ENCODE measurements at places on chromosomes 16 and 17.

- DNase-seq: no peak
Measured at GRCh38 chr17:16515933-16516332, 23.9 kb upstream of the LRRC75A start.

- DNase-seq: no peak
Measured at GRCh38 chr17:57678393-57678792, 66.7 kb downstream of the CCDC182 start.

DNA sequence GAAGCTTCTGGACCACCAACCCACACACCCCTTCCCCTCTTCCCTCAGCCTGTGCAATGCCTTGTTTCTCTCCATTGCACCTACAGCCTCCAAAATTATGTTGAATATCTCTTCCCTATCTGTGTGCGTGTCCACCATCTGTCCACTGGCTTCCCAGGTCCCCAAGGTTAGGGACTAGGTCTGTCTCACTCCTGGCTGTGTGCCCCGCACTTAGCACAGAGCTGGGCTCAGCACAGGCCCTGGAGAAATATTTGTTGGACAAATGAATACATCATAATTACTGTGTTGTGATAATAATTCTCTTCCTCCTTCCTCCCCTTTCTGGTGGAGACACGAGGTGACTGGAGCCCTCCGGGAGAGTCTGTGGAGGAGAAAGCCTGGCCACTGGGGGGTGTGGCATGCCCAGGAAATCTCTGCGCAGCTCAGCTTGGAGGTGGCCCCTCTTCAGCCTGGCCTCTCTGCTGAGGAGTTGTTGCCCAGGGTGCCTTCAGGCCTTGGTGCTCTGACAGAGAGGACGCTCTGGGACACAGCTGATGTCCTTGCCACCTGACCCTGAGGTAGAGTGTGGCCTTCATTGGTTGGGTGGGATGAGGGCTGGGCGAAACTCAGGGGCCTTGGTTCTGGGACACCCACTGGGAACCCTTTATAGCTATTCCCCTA, 3.3 kb upstream of the BRD7 start:
- DNase-seq: peak; percentile 20

DNA sequence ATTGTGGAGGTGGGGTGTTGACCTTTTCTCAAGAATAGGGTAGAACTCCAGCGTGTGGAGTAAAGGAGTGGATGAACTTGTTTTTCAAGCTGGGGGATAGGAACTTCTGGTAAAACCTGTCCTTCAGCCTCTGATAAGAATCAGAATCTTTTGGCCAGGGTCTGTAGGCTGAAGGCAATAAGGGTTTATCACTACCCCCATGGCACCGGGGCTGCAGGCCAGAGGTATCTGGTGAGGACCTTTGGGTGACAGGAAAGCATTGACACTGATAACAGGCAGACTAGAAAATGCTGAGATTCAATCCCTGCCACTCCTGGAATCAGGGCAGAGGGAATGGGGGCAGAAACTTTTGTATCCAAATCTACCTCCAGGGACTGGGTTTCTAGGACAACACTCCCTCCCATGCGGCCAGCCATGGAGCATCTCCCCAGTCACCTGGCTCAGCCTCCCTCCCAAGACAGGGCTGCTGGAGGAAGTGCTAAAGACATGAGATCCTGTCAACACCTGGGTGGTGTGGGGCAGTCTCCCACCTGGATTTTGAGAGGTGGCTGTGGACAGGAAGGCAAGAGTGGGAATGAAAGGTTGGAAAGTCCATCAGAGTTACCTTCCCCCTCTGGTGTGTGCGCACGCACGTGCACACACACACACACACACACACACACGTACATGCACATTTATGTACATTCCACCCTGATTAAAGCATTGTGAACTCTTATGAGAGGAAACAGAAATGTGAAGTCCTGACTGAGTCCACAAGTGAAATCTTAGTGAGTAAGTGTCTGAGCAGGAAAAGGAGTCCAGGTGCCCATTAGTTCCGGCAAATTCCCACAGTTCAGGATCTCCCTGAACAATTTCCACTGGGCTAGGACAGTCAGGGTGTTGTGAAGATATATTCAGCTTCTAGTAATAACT, 53.1 kb upstream of the MARCHF10 start:
- DNase-seq: no peak

GRCh38 chr16:2174396-2175131, 19.0 kb downstream of the TRAF7 start:
- DNase-seq: no peak

GRCh38 chr16:78895681-78896080, 704.9 kb downstream of the MAF start:
- no peak for DNase-seq

- no peak for DNase-seq
Measured at GRCh38 chr17:79332011-79332554, 257.5 kb downstream of the ENGASE start.

- no peak for DNase-seq
Measured at GRCh38 chr17:72387969-72388368, 267.1 kb downstream of the SOX9 start.

- no peak for DNase-seq
Measured at GRCh38 chr16:2015947-2016208, 3.7 kb upstream of the NPW start.

GRCh38 chr17:4949321-4950074, 1.2 kb upstream of the PFN1 start:
- peak; percentile 46 for DNase-seq

DNA sequence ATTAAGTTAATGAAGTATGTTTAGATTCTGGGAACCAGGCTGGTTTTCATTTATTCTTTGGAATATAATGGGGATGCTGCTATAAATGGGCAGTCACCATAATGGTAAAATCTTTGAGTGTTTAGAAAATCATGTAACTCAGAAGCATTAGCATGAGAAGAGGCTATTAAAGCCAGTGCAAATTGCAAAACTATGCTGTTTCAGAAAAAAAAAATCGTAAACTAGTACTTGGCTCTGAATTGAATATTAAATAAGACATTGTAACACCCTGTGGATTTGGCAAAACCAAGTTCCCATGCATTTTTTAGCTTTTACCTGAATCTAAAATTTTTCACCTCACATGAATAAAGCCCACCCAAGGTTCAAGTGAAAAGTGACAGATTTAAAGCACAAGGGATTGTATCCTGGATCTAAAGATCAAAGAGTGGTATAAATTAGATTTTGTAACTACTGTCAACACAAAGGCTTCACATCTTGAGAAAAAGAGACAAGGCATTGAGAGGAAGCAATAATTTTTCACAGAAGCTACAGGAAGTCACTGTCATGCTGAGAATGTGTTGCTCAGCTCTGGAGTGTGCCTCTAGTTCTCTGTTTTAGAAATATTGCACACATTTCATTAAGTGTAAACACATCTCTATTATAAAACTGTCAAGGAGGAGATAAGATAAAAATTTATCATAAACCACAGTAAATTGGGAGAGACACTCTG, 142.2 kb downstream of the ABCA8 start:
- no peak for DNase-seq

- DNase-seq: peak; percentile 13
Measured at GRCh38 chr17:51121620-51122472, 1.2 kb upstream of the SPAG9 start.

DNA sequence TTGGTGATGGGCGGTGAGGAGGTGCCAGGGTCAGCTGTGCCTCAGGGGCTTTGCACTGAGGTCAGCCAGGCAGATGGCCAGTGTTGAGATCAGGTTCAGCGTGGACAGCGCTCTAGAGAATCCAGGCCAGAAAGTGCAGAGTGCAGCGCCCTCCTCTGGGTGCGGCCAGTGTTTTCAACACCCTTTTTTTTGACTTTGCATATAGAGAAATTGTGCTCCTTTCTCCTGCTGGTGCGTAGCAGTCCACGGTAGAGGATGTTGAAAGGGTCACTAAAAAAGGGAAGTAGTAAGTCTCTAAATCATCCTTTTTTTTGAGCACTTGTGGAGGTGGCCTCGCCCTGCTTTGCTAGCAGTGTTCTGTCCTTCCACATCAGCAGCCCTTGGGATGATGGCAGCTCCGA, 53.9 kb downstream of the BANP start:
- no peak for DNase-seq

DNA sequence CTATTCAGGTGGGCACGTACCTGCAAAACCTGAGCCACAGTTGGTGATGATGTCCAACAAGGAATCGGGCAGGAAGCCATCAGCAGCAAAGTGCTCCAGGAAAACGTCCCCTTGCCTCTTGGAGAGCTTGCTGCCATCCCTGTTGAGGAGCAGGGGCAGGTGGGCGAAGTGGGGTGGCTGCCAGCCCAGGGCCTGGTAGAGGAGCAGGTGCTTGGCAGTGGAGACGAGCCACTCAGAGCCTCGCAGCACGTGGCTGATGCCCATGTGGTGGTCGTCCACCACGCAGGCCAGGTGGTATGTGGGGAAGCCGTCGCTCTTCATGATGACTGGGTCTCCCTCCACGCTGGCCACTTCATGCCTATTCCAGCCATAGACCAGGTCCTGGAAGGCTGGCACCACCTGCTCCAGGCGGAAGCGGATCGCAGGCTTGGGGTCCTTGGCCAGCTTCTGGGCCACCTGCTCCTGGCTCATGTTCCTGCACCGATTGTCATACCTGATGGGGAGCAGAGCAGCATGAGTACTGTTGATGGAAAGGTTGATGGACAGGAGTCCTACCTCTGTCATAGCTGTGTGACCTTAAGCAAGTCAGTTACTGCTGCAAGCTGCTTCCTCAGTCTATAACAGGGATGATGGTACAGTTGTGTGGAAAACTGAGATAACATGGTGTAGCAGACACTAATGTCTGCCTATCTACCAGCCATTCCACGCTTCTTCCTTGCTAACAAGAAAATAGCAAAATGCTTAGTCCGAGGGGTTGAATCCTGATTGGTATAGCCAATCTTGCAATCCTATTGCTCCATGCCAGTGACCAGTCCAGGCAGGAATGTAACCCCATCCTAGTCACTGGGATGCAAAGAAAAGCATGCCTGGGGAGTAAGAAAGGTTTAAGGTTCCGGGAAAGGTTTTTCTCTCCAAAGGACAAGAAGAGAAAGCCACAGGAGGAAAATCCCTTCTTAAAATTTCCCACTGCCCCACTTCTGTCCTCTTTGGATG, 22.0 kb downstream of the EARS2 start:
- DNase-seq: no peak

DNA sequence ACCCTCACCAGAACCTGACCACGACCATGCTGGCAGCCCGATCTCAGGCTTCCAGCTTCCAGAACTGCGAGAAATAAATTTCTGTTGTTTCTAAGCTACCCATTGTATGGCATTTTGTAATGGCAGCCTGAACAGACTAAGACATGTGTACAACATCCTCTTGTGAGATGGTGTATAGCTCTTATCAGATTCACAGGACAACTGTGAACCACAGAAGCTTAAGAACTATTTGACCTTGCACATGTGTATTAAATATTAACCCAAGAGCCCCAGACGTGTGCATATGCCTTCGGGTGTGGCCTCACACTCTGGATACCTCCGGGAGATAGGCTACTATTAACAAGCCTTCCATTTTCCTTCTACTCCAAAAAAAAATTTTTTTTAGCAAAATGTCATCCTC, 248.9 kb downstream of the SLC39A11 start:
- DNase-seq: no peak

DNA sequence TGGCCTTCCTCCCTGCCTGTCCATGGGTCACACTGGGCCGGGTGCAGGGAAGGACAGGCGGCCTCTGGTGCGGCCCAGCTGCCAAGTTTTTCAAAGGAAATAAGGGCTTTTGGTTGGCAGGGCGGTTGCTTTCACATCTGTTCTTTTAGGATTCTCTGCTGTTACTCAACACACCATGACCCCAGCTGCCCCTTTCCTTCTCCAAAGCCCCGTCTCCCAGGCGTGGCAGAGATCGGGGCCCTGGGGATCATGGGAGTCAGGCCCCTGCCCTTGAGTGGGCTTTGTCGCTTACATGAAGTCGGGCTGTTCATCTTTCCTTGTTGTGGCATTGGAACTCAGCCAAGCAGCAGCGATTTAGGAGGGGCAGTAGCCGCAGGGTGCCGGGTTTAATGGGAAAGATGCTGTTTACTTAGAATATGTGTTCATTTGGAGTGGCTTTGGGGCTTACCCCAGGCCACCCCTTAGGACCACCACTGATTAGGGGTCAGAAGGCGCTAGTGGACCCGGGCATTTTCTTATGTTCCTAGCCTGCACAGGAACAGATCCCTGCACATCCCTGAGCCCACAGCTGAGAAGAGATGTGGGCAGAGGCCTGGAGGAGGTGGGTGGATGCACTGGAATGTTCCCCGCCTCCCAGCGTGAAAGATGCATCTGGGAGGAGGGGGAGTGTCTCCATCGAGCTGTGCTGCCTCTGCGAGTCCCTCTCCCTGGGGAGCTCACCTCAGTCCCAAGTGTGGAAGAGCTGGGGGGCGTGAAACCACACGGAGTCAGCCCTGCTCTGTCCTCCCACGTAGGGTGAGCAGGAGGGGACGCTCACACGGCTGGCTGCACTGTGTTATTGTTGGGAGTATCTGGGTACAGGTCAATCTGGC, 6.8 kb upstream of the ADCY7 start:
- DNase-seq: no peak

DNA sequence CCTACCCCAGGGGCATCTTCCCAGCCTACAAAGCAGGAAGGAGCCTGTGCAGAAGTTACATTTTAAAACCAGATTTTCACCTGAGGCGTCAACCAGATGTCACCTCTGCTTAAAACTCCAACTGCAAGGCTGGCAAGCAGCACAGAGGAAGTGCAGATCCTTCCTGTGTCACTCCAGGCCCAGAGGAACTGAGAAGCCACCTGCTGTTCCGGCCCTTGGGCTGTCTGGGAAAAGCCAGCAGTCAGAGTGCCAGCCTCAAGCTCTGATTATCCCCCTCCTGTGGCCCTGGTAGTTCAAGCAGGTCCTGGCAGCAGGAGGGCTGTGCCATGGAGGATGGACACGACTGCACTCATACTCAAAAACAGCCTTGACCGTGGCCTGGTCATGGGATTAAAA, 10.2 kb downstream of the POLR2C start:
- no peak for DNase-seq

DNA sequence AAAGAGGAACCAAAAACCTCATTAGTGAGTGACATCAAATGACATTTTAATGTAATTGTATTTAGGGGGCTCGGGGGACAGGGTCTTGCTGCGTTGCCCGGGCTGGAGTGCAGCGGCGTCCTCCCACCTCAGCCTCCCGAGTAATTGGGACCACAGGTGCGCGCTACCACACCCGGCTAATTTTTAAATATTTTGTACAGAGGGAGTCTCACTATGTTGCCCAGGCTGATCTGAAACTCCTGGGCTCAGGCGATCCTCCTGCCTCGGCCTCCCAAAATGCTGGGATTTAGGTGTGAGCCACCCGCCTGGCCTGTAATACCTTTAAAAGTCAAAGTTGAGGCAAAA, 581 bp downstream of the SNRNP25 start:
- DNase-seq: no peak

DNA sequence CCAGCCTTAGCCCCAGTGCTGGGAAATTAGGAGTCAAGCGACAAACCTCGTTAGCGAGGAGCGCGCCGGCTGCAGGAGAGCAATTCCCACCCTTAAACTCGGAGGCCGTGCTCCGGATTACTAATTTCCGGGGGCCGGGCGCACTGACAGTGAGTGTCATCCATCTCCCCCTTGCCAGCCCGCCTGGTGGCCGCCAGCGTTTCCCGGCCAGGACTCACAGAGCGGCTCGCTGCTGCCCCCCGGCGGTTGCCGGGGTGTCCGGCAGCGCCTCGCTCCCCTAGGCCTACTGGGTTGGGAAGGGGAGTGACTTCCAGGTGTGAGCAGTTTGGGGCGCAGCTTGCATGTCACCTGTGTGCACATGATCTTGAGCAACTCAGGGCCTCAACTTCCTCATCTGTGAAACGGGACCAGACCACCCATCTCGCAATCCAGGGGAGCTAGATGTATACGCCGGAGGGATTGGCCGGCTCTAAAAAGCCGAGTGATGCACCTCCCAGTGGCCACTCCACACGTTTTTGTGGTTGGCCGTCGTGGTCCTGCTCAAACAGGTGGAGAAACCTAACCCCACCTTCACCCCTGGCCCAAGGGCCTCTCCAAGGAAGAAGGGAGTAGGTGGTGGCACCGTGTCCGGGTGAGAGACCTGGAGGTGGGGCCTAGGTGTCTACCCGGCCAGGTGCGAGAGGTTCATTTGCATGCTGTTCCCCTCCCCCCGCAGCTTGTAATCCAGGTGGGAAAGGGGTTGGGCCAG, 2.5 kb upstream of the GSE1 start:
- peak; percentile 69 for DNase-seq
